Kidney capillary endothelial cell (primary cell): ENCODE measurements at places on chromosomes 16 and 17.

DNA sequence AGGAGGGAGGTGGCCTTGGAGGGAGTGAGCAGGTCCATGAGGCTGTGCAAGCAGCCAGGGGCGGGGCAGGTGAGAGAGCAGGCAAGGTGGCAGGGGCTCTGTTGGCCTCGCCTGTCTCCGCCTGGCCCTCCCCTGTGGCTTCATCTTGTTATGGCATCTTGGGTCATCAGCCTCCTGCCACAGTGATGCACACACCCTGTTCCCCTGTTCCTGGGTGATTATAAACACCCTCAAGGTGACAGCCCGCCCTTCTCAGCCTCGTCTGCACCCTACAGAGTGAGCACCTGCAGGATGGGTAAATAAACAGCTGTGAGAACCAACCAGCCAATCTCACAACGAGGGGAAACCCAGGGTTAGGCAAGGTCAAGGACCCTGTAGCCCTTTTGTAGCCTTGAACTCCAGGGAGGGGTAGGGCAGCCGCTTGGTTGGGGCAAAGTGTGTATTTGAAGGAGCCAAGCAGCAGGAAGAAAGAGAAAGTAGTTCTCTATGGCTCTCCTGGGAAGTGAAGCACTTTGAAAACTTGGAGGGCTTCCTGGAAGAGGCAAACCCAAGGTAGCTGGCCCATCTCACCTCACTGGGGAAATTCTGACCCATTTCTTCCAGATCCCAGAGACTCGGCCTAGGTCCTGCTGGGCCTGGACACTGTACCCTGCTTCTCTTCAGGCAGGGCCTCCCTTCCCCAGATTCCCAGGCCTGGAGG is 60.6 kb downstream of the NT5M start:
- DNase-seq = no peak

- DNase-seq = no peak
Measured at GRCh38 chr16:31513126-31513525, 4.9 kb upstream of the RUSF1 start.

GRCh38 chr17:58416396-58416795 is 938 bp downstream of the RNF43 start:
- no peak for DNase-seq

GRCh38 chr17:2239882-2240430 is 63.6 kb downstream of the SMG6 start:
- DNase-seq = peak; percentile 77

DNA sequence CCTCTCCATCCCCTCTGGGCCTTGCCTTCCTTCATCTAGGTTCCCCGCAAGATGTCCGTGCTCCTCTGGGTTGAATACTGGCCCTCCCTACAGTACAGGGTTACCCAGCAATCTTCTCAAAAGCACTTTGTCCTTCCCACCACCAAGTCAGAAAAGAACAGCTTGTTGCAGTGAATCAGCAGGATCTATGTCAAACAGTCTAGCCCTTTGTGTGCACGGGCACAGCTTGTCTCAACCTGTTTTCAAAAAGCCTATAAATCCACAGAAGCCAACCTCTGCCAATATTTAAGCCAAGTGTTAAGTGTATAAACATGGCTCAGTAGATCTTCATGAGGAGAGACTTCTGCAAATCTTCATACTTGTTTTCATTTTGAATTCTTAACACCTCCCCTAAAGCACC is 25.2 kb downstream of the C17orf67 start:
- no peak for DNase-seq
